Forelimb muscle (tissue), 1 donor: ENCODE measurements at places on chromosomes 7 and 10. TPM values are rescaled to one million over a fixed set of nuclear protein-coding genes. Genes with fewer than 3 reads are reported as not detected.

The CDC14C gene
- polyA plus RNA-seq: not detected

The CSTF2T gene
- polyA plus RNA-seq: 28.7 TPM

The C10orf105 gene
- polyA plus RNA-seq: 0.06 TPM

The GPR85 gene
- polyA plus RNA-seq: 1.8 TPM

The TCAF2 gene
- 11.7 TPM for polyA plus RNA-seq

The COL1A2 gene
- 3,345 TPM for polyA plus RNA-seq

DNA sequence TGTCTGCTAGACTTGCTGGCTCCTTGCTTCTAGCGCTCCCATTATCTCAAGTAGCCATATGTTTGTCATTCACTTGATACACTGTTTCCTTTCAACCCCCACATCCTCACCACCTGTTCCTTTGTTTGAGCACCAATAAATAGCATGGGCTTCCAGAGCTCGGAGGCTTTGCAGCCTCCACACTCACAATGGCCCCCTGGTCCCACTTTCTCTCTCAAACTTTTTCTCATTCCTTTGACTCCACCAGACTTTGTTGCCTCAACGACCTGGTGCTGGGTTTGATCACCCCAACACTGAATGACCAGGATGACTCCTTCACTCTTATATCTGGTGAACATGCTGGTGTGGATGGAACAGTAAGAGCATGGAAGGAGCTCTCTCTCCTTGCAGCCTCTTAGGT lies 114.5 kb upstream of the TRIM24 start:
- DNase-seq: no peak

- DNase-seq: no peak
Observed at GRCh38 chr7:99244939-99245338, 27.7 kb upstream of the MYH16 start.

DNA sequence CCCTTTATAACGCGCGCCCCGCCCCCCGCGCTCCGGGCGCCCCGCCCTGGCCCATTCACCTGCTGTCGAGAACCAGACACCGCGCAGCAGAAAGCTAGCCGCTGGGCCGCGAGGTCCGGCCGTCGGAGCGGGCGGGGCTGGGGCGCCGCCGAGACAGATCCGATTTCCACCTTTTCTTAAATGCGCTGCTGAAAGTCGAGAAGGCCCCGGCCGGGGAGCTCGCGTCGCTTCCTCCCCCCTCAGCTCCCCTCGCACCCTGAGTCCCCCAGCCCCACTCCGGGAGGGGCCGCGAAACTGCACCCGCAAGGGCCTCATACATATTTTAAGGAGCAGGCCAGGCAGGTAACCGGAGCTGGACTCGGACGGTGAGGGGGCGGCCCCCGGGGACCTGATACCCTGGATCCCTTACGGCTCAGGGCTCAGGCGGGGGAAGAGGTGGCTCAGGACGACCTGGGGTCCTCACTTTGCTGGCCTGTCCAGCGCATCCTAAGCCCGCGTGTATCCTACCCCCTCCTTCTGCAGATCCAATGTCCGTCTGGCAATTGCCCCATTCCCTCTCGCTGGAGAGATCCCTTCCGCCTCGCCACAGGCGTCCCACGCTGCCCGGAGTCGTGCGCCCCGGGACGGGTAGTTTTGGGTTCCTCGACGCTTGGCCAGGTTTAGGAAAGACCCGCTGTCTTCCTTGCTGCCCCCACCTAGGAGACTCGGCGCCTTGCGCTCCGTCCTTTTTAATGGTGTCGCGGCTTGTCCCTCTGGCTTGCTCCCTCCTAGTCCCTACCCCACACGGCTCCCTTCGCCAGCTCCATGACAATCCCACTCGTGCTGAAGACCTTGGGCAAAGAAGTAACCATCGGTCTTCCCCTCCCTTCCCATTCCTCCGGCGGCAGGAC lies 170.6 kb downstream of the UBE2H start:
- DNase-seq: no peak

DNA sequence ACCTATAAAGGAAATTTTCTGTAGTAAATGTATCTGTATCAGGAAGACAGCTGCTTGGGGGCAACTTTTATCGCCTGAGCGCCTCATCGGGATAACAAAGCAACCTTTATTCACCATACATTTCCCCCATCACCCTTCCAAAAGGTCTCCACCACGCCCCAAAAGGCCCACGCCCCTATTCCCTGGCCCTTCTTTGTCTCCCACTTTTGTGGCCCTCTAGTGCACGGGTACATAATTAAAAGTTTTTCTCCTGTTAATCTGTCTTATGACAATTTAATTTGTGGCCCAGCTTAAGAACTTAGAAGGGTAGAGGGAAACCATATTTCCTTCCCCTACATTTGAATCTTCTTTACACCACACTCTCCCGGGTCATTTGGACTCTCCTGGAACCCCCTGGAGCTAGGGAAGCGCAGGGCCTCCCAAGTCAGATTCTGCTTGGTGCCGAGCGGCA lies 625 bp downstream of the RP9 start:
- no peak for DNase-seq

DNA sequence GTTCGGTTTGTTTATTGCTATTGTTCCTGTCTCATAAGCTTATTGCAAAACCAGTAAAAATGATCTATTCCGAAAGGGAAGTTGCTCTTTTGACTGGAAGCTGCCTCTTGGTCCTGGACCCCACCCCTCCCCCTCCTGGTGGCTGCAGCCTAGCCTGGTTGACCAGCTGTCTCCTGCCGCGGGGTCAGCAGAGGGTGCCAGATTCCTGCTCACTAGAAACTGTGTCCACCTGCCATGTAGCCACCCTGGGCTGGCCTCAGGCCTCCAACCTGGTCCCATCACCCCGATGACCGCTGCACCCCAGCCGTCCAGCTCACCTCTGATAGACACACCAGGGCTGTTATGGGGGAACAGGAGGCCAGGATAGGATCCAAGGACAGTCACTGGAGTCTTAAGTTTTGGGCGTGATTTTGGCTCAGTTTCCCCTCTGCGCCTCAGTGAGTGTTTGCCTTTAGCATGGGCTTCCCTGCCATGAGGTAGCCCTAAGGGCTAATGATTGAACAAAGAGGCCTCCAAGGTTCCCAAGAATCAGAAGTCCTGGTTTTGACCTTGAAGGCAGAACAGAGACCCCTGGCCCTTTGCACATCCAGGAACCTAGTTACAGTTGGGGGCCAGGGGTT lies 32.9 kb upstream of the SLF2 start:
- DNase-seq: no peak

- no peak for DNase-seq
Observed at GRCh38 chr10:3393958-3394357, 221.4 kb upstream of the PITRM1 start.

DNA sequence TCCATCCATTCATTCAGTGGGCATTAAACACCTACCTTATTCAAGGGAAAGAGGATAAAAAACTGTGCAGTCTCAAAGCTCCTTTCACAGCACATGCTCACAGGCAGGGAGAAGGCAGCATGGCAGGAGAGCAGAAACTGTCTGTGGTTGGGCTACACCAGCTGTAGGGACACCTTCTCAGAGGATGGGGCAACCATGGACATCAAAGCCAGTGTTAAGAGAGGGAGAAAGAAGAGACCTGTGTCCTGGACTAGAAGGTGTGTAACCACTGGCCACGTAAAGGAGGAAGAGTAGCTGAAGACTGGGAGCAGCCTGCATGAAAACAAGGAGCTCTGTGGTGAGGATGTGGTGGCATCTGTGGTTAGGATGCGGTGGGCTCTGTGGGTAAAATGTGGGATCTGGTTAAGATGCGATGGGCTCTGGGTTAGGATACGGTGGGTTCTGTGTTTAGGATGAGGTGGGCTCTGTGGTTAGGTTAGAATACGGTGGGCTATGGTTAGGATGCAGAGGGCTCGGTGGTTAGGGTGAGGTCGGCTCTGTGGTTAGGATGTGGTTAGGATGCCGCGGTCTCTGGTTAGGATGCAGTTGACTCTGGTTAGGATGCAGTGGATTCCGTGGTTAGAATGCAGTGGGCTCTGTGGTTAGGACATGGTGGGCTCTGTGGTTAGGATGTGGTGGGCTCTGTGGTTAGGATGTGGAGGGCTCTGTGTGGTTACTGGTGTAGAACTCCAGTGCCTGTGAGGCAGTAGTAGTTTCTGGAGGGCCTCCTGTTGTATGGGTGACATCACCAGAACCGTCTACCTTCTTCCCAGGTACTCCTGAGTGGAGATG lies 197.6 kb downstream of the WDR37 start:
- no peak for DNase-seq

GRCh38 chr10:23322082-23322481 lies 22.5 kb downstream of the C10orf67 start:
- DNase-seq: no peak

DNA sequence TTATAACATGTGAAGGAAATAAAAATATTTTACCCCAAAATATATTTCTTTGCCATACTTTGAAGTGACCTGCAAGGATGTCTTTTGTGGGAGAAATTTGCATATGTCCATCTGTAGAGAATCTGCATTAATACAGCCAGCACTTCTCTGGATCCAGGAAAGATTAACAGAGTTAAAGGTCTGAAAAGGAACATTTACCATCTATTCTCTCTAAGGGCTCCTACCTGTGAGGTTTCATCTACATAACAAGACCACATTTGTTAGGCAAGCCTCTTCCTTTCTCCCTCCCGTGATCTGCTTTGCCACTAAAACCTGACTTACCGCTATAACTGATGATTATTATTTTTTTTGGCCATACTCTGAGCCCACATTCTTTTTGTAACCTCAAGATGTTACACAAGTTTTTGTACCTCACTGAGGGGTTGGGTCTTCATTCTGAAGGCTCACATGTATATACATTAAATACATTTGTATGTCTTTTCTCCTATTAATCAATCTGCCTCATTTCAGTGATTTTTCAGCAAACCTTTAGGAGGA lies 129.4 kb downstream of the AKR1D1 start:
- no peak for DNase-seq

- no peak for DNase-seq
Observed at GRCh38 chr7:47581804-47582763, at the start of gene TNS3. Gene TNS3 (minus strand): TSS chr7:47582111. CDS start chr7:47439636, 142,475 bp downstream.
